ENCODE measurements at places on chromosomes 16 and 17. TPM values are rescaled to one million over a fixed set of nuclear protein-coding genes. Genes with fewer than 3 reads are reported as not detected.
A peak's percentile ranks its signal among the peaks of the same experiment; 100 is the strongest.

GRCh38 chr16:86037999-86038925 is 139.3 kb downstream of the IRF8 start:
- DNase-seq, result no peak

DNA sequence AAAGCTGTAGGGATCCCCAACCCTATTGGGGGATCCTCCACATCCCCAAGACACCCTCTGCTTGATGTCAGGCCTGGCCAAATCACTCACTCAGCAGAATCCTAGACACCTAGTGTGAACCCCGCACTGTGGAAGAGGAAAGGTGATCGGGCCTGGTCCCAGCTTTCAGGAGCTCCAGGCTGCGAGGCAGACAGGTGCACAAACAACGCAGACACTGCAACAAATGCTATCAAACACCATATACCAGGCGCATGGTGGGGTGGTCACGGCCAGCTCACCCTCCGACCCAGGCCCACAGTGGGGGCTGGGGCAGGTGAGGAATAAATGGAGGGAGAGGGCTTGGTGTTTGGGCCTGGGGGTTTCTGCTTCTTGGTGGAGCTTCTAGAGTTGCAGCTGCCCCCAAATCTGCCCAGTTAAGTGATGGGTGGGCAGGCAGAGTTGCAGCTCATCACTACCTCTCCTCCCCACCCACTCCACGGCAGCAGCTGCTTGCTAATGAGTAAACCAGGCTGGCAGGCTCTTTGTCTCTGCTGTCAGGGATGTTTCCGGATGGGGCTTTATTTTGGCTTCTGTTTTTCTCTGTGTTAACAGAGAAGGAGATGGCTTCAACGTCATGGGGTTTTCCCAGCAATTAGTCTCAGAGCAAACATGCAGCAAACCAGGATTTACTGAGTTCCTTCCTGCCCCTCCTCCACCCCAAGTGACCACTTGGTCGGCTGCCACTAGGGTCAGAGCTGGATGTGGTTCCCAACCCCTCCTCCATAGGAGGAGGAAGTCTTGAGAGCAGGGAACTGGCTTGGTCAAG is 46.6 kb downstream of the PECAM1 start:
- DNase-seq, result no peak

- DNase-seq, result peak; percentile 53
Observed at GRCh38 chr17:76139801-76140660, 1.0 kb downstream of the FOXJ1 start.

GRCh38 chr16:15874745-15875314 is 13.6 kb downstream of the CEP20 start:
- DNase-seq, result no peak

GRCh38 chr17:39153599-39154051 is 2.2 kb upstream of the PLXDC1 start:
- DNase-seq, result peak; percentile 92

DNA sequence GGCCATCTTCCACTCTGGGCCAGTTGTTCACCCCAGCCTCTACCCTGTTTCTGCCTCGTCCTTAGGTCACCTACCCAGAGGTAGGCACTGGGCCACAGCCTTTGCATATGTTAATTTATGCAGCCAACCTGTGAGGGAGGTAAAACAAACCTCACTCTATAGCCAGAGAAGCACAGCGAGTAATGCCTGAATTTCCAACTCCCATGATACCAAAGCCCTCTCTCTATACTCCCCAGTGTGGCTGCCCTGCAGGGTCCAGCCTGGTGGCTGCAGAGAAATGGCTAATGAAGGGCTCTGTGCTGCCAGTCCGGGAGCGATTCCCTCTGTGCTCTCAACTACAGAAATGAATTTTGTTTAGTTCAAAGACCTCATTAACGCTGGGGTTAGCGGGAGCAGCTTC is 397.0 kb upstream of the CCL2 start:
- DNase-seq, result no peak

The TNS4 gene
- total RNA-seq, result 0.18 TPM

The NFAT5 gene
- 48.3 TPM for total RNA-seq

The PLA2G10 gene
- total RNA-seq, result not detected

The CSH1 gene
- not detected for total RNA-seq
